ENCODE measurements at places on chromosomes 11 and 22. TPM values are rescaled to one million over a fixed set of nuclear protein-coding genes. Genes with fewer than 3 reads are reported as not detected.

The TMPRSS6 gene
- not detected for polyA plus RNA-seq

The CSRP3 gene
- polyA plus RNA-seq = not detected

The MS4A7 gene
- not detected for polyA plus RNA-seq

The ANO1 gene
- polyA plus RNA-seq = 0.27 TPM

The C1QTNF4 gene
- polyA plus RNA-seq = not detected

All from A549 (cell line).